ENCODE measurements at places on chromosomes 2 and 18.

DNA sequence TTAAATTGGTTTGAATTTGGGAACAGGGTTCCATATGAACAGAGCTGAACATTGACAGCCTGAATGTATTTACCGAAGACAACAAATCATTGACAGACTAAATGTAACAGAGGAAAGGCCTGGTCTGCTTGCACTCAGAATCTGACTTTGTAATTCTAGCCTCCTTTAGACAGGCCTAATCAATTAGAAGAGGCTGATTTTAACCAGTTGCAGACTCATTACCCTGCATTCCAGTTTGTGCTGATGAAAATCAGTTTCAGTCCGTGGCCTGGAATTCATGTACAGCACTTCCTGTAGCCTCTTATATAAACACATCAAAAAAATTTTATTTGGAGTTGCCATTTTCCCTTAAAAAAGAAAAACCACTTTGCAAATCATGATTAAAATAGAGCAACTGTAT, 93.1 kb upstream of the ZFP36L2 start:
- DNase-seq, result no peak

DNA sequence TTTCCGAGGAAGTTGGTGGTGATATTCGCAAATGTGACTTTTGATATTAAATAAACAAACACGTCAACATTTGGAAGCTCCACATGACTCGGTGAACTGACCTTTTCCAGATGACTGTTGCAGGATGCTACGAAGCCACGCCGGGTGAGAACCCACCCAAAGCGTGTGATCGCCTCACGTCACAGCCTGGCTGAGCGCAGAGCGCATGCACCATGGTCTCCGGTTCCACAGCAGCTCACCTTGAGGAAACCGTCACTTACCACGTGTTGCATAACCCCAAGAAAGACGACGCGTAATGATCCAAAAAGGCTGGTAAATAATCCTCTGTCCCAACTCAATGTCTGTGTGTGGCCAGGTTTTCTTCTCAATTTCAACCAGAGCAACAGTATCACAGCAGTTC, 64.5 kb upstream of the CTDP1 start:
- DNase-seq, result no peak

DNA sequence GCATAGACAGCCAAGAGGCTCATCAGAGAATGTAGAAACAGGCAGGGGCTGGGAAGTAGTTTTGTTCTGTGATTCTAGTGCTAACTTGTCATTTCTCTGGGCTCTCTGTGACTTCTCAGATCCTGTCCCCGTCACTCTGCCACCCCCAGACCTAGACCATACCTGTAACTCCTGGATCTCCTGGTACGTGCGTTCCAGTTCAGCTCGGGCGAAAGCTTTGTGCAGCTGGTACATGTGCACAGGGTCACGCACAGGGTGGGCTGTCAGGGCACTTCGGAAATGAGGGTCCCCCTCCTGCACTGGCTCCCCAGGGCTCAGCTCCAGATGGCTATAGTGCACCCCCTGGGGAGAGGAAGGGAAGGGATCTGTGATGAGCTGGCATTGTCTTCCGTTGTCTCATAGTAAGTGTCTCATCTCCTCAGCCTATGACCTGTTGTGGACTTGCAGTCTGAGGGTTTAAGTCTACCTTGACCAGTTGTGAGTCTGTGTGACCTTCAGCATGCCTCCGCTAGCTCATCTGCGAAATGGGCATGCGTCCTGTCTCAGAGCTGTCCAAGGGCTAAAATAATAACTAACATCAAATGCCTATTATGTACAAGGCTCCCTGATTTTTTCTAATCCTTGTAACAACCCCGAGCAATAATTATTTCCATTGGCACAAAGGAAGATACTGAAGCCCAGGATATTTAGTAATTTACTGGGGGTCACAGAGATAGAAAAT, 2.7 kb downstream of the CHPF start:
- DNase-seq, result no peak

- DNase-seq, result no peak
These were observed 97.9 kb upstream of the CYRIA start for GRCh38 chr2:16763493-16763899.

- no peak for DNase-seq
These were observed 1.6 kb upstream of the FHOD3 start for GRCh38 chr18:36295880-36296301.

- DNase-seq, result no peak
These were observed 39.7 kb downstream of the MDH1 start for GRCh38 chr2:63628403-63628942.

GRCh38 chr18:14959550-14959949, 211.6 kb downstream of the ANKRD30B start:
- DNase-seq, result no peak

- peak; percentile 41 for DNase-seq
These were observed 28.7 kb downstream of the SRSF7 start for GRCh38 chr2:38722271-38723061.

GRCh38 chr2:233075141-233075965, 15.2 kb downstream of the INPP5D start:
- no peak for DNase-seq

DNA sequence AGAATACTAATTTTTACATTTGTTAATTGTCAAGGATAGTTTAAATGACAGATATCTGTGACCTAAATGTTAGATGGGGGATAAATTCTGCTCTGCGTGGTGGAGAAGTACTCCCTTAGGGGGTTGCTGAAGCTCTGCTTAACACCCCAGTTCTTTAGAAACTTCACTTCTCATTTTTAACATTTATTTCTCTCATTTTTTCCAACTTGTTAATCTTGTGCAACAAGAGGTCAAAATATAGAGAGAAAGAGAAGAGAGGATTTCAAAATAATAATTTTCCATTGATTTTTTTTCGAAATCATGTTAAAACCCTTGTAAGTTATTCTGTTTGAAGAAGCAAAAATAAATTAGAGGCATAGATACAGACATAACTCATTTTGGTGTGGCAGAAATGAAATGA, 61.3 kb upstream of the SLC8A1 start:
- DNase-seq, result no peak

DNA sequence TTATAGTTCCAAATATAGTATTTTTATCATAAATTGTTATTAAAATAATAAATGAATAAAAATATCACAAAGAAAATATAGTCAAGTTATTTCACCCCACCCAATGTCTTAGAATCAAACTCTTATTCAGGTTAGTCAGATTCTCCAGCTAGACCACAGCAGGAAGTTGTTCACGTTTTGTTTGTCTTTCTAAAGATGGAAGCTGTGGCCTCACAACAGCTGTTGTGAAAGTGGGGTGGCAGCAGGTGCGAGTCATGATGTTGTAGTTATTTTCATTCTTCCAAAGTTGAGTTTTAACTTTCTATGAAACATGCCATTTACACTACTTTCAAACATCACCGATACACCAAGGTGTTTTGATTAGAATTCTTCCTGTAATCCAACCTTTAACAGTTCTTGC, 272.9 kb downstream of the SLC8A1 start:
- no peak for DNase-seq

GRCh38 chr18:7133181-7133580, 15.6 kb upstream of the LAMA1 start:
- DNase-seq, result no peak

DNA sequence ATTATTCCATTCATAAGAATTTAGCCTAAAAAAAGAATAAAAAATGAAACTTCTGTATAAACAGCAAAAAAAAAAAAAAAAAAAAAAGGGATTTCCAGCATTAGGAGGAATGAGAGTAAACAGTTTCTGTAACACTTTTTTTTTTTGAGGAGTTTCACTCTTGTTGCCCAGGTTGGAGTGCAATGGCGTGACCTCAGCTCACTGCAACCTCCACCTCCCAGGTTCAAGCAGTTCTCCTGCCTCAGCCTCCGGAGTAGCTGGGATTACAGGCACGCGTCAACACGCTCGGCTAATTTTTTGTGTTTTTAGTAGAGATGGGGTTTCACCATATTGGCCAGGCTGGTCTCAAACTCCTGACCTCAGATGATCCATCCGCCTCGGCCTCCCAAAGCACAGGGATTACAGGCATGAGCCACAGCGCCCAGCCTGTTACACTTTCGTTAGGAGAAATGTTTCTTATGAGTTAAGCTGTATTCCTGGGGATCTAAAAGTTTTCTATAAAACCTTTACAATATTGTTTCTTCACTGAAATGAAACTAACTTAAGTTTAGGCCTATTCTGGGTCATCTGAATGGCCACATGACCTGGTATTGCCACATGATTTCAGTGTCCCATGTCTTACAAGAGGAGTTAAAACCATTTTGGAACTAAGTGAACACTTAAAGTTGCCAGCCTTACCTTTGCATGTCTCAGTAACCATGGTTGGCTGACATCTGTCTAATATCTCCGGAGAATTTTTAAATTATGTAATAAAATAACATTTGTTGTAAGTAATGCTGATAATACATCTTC, 17.5 kb downstream of the SMAD2 start:
- no peak for DNase-seq

DNA sequence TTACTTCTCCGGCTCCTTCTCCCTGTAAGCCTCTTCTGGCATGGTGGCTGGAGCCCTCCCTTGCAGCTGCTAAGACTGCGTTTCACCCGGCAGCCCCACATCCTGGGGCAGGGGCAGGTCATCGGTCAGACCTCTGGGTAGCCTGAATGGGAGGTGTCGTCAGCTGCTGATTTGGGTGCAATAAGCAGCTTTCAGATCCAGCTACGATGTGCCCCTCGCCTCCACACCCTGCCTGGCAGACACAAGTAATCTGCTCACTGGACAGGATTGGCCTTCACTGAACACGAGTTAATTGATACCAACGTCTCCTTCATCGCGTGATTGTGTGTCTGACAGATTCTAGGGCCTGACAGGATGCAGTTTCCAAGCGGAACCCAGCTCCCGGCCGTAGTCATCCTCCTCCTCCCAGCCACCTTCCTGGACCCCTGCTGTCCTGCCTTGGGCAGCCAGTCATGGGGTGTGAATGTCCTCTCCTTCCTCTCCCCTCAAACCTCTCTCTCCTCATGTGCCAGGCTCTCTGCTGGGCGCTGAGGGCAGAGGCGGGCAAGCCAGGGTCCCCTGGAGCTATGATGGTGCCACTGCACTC, 18.9 kb upstream of the PDIA6 start:
- DNase-seq, result no peak

DNA sequence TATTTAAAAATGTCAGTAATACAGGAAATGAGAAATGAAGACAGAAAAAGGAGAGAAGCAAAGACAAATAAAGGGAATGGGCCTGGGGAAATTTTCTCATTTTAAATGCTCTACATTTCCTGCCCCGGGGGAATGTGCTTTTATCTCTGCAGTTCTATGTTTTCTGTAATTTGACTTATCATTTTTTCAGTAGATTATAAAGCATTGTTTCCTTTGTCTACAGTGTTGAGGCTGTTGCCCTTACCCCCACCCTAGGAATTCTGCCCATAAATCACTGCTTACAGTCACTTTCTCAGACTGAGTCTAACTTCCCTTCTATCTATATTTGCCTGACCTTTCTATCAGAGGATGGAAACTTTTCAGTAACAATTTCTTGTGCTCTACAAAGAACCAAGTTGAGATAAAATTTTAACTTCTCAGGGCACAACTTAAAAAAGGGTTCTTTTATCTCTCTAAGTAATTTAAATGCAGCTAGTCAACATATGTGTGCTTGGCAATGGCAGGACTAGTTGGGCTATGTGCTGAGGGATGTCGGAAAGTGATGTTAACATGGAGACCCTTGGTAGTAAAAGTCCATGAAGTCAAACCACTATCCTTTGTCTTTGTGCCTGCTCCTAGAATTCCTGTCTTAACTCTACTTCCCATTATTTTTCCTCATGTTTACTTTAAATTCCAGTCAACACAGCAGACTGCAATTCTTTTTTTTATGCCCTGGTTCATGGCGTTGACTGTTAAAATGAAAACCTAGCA, 146.5 kb upstream of the MMADHC start:
- no peak for DNase-seq

GRCh38 chr2:113977660-113978523, 88.0 kb downstream of the ACTR3 start:
- no peak for DNase-seq

GRCh38 chr2:42216694-42217093, 47.5 kb downstream of the EML4 start:
- no peak for DNase-seq

GRCh38 chr2:180607514-180608049, 372.8 kb upstream of the UBE2E3 start:
- DNase-seq, result no peak

DNA sequence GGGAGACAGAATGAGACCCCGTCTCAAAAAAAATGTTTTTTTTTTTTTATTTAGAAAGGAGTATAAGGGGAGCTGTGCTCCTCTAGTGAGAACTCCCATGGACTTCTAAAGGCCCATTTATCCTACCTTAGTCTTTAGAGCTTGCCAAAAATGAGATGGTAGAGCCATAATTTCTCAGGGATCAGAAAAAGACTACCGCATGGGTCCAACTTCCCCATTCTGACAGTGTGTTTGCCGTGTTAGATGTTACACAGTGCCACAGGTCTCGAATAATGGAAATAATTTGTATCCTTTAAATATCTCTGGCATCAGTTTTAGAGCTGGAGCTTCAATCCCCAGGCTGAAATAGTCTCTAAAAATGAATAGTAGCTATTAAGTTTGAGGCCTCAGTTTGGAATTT, 6.0 kb upstream of the SLC39A10 start:
- DNase-seq, result no peak

DNA sequence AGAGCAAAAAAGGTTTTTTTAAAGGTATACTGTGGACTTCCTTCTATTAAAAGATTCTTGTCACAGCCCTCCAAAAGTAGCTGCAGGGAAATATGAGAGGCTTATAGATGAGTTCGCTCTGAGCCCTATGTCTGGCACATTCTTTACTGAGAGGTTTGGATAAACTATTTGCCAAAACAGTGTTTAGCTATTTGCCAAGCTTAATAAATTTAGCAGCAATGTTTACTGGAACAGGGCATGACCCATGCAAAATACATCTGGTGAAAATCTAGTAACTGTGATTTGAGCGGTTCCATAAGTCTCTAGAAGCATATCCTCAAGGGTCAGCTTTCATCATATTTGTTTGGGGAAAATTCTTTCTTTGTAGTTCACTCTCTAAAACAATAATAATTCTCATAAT, 1696.7 kb upstream of the PIK3C3 start:
- no peak for DNase-seq

- no peak for DNase-seq
These were observed 56.3 kb downstream of the TLK1 start for GRCh38 chr2:171104379-171104778.

GRCh38 chr2:177405029-177405692, 12.6 kb downstream of the AGPS start:
- no peak for DNase-seq

GRCh38 chr2:223856584-223856983, 19.2 kb upstream of the AP1S3 start:
- no peak for DNase-seq

GRCh38 chr2:169715379-169716237, 18.0 kb upstream of the KLHL23 start:
- no peak for DNase-seq

Measured in CD4-positive, alpha-beta T cell treated with Interleukin-15 for 4 hours (primary cell).